ENCODE measurements at places on chromosomes 7 and 10.
A peak's percentile ranks its signal among the peaks of the same experiment; 100 is the strongest.

GRCh38 chr7:39594988-39595620 is 28.3 kb upstream of the RALA start:
- no peak for DNase-seq

- no peak for DNase-seq
Observed at GRCh38 chr7:174716-175115, 17.7 kb upstream of the FAM20C start.

DNA sequence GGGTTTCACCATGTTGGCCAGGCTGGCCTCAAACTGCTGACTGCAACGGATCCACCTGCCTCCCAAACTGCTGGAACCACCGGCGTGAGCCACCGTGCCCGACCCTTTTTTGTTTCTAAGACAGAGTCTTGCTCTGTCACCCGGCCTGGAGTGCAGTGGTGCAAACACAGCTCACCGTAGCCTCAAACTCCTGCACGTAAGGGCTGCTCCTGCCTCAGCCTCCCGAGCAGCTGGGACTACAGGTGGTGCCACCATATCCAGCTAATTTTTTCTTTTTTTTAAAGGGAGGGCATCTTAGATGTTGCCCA is 36.4 kb downstream of the ADAP1 start:
- DNase-seq: no peak

GRCh38 chr10:84845628-84846261 is 517.4 kb downstream of the CCSER2 start:
- DNase-seq: no peak

DNA sequence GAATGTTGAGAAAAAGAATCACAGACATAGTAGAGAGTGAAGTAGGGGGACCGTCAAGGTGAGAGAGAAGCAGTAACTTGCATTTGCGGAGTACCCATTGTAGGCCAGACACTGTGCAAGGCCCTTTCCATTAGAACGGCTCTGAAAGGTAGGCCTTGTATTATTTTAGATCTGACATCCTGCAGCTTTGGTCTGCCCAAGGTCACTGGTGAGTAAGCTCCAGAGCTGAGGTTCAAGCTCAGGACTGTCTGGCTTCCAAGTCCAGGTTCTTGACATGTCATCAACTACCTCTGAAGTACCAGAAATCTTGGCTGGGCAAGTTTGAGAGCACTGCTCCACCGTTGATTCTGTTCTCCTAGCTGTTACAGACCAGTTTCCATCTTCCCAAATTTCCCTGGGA is 13.2 kb upstream of the EVX1 start:
- no peak for DNase-seq

DNA sequence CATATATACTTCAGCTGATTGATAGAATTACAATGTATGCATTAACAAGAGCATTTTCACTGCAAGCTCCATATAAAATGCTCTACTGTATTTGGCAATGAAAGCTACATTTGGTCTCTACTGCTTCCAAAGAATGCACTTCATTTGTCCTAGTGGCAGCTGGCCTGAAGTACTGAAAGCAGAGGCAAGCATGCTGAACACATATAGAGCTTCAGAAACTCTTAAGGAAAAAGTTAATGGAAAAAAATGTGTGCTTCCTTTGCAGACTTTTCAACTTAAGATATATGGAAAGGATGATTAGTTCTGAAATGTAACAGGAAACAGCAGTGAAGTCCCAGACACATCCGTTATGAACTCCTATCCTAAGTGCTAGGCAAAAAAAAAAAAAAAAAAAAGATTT is 537.1 kb upstream of the POM121L12 start:
- no peak for DNase-seq

DNA sequence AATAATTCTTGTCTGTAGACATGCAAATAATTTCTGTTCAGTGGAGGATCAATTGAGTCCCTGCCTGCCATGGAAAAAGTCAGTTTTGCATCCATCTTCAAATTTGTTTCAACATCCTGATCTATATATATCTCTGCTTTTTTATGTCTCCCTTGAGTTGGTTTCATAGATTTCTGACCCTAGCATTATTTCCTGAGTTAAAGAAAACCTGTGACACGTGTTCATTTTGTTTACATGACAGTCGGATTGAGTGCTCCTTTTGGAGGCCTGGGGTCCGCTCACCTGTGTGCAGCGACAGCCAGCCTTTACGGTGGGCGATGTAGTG is 674 bp downstream of the MRPS24 start:
- DNase-seq: no peak

- peak; percentile 20 for DNase-seq
Observed at GRCh38 chr10:121694966-121695643, 96.9 kb upstream of the FGFR2 start.

DNA sequence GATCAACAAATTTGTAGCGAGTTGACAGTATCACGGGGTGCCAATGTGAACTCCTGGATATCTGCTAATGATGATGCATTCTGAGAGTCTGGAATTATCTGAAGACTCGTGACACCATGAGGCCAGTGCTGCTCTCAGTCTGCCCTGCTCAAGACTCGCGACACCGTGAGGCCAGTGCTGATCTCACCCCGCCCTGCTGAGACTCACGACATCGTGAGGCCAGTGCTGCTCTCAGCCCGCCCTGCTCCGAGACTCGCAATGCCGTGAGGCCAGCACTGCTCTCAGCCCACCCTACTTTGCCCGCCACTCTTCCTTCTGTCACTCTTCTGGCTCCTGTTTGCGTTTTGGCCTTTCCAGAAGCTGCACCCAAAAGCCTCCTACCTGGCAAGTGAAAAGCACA is 411.8 kb downstream of the PTPRN2 start:
- no peak for DNase-seq

DNA sequence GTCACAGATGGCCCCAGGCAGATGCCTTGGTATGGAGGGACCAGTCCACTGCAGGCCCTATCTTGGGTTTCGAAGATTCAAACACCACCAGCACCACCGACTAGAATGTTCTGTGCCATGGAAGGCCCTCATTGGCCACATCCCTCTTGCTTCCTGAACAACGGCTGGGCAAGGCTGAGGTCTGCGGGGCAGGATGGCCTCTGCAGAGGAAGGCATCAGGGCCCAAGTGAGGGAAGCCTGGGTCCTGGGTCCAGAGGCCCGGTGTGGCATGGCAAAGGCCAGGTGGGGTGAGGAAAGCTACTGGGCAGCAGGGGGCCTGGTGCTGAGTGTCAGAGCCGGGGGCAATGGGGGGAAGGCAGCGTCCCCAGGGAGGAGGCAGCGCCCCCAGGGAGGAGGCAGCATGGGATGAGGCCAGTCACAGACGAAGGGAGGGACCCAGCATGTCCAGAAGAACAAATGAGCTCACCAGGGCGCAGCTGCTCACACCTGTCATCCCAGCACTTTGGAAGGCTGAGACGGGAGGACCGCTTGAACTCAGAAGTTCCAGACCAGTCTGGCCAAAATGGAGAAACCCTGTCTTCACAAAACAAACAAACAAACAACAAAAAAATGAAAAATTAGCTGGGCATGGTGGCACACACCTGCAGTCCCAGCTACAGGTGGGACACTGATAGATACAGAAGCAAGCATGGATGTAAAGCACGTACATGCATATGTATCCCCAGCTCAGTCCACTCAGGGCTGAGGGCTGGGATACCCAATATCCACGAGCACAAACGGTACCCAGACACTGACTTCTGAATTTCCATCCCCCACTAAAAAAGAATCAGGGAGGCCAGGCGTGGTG is 64.4 kb downstream of the PROSER2 start:
- no peak for DNase-seq

DNA sequence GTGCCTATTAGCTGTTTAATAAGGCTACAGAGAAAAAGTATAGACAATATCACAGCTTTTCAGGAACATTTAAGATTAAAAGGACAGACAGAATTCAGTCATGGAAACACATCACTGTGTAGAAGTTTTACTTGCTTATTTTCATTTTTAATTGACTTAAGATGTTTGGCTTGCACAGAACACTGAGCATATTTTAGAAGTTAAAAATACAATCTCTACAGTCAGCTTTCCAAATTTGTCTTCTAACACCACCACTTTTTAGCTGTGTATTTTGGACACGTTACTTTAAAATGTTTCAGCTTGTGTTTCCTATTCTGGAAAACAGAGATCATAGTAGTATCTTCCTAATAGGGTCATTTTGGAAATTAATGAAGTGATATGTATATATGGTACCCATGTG is 11.8 kb downstream of the CFAP69 start:
- no peak for DNase-seq

GRCh38 chr7:154746571-154747360 is 256.2 kb downstream of the PAXIP1 start:
- DNase-seq: no peak

GRCh38 chr7:151798851-151799448 is 78.0 kb downstream of the PRKAG2 start:
- no peak for DNase-seq

GRCh38 chr7:27178366-27178765 is 4.2 kb upstream of the HOXA10 start:
- no peak for DNase-seq

DNA sequence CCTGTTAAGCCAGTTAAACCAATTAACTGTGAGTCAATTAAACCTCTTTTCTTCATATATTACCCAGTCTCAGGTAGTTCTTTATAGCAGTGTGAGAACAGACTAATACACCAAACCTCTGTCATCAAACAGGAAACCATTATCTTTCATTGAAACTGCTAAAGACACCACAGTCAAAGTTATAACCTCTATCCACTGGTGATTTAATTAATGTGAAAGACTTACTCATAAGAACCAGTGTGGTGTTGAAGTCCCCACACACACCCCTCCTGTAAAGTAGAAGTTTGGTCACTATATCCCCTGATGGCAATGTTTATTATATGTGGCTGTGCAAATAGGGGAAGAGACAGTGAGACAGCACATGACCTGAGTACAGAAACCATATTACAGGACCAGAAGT is 228.1 kb downstream of the NEBL start:
- no peak for DNase-seq

DNA sequence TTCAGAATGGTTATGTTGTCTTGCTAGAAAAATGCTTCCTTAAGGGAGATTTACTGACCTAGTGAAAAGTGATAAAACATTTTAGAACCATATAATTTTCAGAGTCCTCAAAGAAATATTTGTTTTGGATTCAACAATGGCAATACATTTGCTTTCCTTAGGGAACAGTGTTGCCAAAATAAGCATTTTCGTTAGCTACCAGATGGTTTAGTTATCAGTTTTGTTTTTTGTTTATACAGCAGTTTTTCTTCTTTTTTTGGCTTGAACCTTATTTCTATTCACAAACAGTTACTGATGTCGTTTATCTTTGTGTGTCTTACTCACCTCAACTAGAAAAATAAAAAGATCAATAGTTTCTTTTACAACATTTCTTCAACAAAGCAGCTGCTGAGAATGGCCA is 48.6 kb downstream of the EXOC4 start:
- DNase-seq: no peak

GRCh38 chr10:48748573-48748972 is 63.9 kb downstream of the WDFY4 start:
- DNase-seq: no peak

DNA sequence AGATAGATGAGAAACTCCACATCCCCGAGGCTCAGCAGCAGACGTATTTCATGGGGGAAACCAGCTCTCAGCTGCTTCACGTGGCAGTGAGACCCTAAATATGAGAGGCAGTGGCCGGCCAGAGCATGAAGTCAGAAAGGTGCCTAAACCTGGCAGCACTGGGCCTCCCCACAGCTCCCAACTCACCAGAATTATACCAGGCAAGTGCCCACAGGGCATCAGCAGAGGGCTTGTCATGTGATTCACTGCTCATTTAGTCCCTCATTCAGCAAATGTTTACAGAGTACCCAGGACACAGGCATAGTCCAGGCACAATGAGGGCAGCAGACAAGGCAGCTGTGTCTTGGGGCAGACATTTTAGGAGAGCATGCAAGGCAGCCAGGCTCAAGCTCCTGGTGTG is 212.6 kb downstream of the PTPRN2 start:
- no peak for DNase-seq

- DNase-seq: no peak
Observed at GRCh38 chr7:44555350-44555749, 14.2 kb upstream of the NPC1L1 start.

DNA sequence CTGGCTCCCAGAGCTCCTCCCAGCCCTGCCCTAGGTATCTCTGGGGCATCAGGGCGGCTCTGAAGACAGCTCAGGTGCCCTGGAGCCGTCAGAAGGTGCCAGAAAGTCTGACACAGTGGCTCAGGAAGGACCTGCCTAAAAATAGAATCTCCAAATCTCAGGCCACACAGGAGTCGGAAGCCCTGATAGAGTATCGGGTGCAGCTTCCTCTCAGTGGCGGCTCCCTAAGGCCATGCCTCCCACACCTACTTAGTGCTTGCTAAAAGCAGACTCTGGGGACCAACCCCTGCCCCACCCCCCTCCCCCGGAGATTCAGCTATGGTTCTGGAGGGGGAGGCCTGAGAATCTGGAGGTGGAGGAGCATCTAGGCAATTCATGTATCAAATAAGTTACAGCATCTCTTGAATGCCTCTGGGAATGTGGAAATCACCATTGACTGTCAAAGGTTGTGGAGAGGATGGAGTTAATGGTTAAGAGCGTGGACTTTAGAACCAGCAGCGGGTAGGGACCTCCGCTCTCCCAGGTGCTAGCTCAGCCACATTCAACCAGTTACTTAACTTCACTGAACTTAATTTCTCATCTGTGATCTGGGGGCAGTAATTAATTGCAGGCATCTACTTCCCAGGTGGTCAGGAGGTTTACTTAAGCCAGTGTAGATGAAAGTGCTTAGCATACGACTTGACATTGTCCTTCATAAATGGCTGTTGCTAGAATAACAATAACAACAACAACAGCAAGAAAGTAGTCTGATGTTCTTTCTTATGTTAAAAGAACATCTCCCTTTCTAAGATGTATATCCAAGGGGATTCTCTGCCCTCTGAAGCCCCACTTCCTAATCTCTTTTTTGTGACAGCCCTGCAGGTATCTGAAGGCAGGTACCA is 38.6 kb upstream of the MXI1 start:
- no peak for DNase-seq

DNA sequence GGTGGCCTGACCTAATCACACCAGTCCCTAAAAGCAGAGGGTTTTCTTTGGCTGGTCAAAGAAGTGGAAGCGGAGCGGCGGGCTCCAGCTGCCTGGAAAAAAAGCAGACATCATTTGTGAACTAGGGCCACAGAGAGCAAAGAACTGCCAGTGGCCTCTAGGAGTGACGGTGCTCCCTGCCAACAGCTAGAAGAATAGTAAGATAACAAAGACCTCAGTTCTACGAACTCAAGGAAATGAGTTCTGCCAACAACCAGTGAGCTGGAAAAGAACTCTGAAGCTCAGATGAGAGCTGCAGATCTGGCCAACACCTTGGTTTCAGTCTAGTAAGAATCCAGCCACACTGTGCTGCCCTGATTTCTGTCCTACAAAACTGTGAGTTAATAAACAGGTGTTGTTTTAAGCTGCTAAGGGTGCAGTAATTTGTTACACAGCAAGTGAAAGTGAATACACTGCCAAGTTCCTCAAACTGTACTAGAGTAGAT is 178.0 kb downstream of the SRPK2 start:
- DNase-seq: no peak

DNA sequence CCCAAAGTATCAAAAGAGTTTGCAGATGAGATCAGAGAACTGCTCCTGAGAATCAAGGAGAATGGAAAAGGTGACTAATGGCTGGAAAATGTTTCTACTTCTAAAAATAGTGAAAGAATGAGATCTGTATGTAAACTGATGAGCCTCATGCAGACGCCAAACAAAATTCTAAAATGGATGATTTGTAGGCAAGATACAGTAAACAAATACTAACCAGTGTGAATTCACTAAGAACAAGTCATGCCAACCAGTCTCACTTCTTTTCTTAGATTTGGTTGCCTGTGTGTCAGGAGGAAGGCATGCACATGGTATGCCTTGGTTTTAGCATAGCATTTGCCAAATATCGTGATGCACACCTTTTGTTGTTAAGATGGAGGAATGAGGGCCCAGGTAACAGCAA is 94.9 kb upstream of the PIK3CG start:
- DNase-seq: no peak

Data from prostate gland (tissue), 2 donors.